ENCODE measurements at places on chromosomes 3 and 15. TPM values are rescaled to one million over a fixed set of nuclear protein-coding genes. Genes with fewer than 3 reads are reported as not detected.

Gene COLQ
- total RNA-seq: 0.35 TPM

Gene SCAANT1
- not detected for total RNA-seq

Gene CD200R1
- total RNA-seq: 0.08 TPM

Gene CDCP1
- total RNA-seq: 3.0 TPM

Gene RBPMS2
- total RNA-seq: not detected

Gene EFHB
- 0.23 TPM for total RNA-seq

Gene AADACL2
- not detected for total RNA-seq

Gene GOLGA6D
- total RNA-seq: not detected
